Activated CD4-positive, alpha-beta T cell treated with anti-CD3 and anti-CD28 coated beads for 24 hours (primary cell): ENCODE measurements at places on chromosomes 7 and 10.
A peak's percentile ranks its signal among the peaks of the same experiment; 100 is the strongest.

DNA sequence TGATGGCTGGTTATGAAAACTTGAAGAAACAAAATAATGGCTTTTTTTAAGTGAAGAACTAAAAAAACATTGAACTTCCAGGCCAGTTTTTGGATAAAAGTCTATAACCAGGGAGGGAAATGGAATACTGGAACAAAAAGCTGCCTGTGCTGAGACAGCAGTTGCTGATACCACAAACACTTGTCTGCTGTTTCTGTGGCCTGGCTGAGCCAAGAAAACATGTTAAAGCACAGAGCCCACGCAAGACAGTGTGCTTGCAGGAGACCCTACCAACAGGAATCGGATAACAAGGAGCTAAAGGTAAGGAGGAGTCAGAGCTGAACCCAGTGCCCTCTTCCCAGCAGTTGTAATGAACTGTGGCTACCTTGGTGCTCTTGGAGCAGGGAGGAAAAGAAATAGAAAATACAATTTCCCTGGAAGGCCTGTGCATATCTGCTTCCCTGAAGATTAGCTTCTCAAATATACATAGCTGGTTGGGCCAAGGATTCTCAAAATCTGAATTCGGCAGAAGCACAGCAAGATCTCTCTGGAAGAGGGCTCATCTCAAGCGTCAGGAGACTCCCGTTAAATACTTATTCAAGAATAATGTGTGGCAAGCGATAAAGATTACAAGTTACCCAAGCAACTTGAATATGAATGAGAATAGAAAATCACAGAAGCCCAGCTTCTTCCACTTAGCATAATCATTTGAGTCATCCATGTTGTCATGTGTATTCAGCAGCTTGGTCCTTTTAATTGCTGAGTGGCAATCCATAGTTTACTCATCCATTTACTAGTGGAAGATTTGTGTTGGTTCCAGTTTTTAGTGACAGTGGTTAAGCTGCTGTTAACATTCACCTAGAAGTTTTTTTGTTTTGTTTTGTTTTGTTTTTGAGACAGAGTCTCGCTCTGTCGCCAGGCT is 87.6 kb downstream of the NOD1 start:
- no peak for DNase-seq

DNA sequence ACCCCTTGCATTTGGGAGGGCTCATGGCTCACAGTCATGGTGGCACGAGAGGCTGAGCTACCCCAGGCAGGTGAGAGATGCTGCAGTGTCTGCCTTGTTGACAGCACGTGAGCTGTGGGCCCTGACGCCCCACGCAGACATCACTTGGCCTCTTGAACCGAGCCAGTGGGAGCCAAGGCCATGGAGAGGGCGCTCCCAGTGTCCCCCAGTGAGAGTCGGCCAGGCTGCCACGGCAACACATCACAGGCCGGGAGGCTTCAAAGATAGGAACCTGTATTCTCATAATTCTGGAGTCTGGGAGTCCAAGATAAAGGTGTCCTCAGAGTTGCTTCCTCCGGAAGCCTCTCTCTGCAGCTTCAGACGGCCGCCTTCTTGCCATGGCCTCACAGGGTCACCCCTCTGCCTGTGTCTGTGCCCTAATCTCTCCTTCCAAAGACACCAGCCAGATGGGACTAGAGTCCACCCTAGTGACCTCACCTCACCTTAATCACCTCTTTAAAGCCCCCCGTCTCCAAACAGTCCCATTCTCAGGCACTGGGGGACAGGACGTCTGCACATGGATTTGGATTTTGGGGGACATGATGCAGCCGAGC is 119.6 kb downstream of the KLF6 start:
- DNase-seq, result no peak

GRCh38 chr7:150620617-150621371 is 11.4 kb downstream of the GIMAP6 start:
- no peak for DNase-seq

GRCh38 chr10:113762083-113762482 is 10.6 kb downstream of the PLEKHS1 start:
- DNase-seq, result no peak

GRCh38 chr7:368651-369475 is 78.9 kb downstream of the FOXL3 start:
- DNase-seq, result no peak

DNA sequence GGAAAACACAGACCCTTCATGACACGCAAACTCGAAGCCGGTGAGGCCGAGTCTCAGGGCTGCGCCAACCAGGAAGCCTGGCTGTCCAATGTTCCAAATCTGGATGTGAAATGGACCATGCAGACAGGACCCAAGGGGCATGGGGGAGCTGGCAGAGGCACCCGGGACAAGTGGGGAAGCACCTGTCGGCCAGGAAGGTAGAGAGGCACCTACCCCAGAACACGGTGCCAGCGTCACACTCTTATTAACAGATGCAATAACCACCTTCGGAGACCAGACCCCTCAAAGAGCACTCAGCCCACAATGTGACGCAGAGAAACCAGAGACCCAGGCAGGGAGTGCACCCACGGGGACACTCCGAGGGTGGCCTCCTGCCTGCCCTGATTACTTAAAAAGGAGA is 88.3 kb upstream of the PDGFA start:
- DNase-seq, result no peak

GRCh38 chr10:25725917-25726716 is 207.9 kb upstream of the MYO3A start:
- DNase-seq, result peak; percentile 3

DNA sequence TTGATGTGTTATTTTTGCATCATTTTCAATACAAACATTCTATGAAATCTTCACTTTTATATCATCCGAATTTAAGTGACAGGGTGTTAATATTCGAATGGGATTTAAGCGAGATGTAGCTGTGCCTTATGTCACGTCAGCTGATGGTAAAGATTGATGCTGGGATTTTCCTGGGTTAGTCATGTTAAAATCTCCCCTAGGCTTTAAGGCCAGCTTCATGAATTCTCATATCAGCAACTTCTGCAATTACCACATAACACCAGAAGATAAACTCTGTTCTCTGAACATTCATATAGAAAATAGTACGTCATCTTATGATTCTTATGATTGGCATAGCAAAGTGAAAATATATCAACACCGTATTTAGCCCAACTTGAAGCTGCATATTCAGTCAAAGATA is 669.2 kb downstream of the PCDH15 start:
- no peak for DNase-seq
